ENCODE measurements at places on chromosomes 16 and 17.

DNA sequence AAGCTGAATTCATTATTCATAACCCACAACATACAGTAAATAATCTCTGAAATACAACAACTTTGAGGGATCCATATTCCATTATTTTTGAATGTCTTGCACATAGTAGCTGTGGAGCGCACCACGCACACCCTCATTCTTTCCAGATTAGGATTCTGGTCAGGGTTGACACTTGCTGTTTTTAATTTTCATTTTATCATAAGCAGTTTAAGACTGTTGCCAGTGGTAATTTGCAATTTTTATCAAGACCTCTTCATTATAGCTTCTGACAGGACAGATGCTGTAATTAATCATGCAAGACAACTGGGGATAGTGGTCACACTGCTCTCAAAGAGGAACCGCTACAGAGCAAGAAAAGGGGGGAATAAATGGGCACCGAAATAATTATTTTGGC, 109.7 kb downstream of the TOX3 start:
- DNase-seq = no peak

GRCh38 chr16:80693553-80693952, 110.8 kb downstream of the CDYL2 start:
- peak; percentile 52 for DNase-seq

DNA sequence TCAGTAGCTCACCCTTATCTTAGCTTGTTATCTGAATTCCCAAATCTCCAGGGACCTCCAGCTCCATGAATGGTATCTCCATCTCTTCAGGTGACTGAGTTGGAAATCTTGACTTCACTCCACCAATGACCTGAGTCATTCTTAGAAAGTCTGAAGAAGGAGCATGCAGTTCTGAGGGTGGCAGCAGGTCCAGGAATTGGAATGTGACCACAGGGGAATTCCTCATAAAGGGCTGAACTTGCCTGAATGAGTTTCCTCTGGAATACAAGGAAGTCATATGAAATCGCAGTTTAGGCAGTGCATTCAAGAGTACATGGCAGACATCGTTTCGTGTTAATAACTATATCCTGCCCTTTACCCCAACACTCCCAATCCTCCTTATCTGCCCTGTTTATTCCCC, 12.5 kb upstream of the PYY start:
- no peak for DNase-seq

DNA sequence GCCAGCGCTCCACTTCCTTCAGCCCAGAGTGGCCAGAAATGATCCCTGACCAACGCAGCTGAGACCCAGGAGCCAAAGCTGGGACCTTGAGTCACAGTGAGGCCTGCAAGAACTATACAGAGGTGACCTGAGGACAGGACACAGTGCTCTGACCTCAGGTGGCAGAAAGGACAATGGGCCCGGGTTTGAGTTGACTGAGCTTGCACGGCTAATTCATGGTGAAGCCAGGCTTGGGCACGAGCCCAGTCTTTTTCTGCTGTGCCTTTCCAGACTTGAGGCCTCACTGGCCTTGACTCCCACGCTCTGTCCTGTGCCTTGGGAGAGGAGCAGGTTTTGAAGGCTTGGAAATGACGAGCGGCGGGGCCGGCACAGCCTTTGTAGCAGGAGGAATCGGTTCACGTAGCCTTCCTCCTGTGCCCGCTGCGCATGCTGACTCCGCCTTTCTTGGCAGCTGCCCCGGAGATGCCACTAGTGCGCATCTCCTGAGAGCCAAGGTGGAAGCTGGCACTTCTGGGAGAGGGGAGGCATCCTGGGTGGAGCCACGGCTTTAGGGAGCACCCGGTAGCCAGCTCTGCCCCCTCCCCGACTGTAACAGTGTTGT, 34.9 kb downstream of the NDEL1 start:
- no peak for DNase-seq

DNA sequence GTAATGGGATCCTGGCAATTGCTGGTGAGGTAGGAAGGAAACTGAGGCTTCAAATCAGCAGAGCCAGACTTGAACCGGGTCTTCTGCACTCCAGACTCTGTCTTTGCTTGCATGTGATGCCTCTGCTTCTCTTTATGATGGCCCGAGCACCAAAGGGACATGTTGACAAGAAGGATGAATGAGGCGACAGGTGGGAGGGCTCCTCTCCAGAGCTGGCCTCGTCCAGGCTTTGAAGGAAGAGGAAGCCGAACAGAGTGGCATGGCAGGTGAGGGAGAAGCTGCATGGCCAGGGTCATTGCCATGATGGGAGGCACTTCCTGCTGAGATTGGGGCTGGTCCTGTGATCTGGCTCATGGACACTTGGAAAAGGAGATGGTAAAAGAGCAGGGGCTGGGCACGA, 40.8 kb downstream of the AKAP1 start:
- DNase-seq = no peak

- DNase-seq = no peak
These were observed 211.5 kb upstream of the ASIC2 start for GRCh38 chr17:33504571-33504970.

- DNase-seq = no peak
These were observed 136.9 kb upstream of the DYNLRB2 start for GRCh38 chr16:80403894-80404293.

- no peak for DNase-seq
These were observed 14.2 kb downstream of the ERI2 start for GRCh38 chr16:20791923-20792612.

- no peak for DNase-seq
These were observed 21.7 kb downstream of the FAM117A start for GRCh38 chr17:49742166-49742638.

DNA sequence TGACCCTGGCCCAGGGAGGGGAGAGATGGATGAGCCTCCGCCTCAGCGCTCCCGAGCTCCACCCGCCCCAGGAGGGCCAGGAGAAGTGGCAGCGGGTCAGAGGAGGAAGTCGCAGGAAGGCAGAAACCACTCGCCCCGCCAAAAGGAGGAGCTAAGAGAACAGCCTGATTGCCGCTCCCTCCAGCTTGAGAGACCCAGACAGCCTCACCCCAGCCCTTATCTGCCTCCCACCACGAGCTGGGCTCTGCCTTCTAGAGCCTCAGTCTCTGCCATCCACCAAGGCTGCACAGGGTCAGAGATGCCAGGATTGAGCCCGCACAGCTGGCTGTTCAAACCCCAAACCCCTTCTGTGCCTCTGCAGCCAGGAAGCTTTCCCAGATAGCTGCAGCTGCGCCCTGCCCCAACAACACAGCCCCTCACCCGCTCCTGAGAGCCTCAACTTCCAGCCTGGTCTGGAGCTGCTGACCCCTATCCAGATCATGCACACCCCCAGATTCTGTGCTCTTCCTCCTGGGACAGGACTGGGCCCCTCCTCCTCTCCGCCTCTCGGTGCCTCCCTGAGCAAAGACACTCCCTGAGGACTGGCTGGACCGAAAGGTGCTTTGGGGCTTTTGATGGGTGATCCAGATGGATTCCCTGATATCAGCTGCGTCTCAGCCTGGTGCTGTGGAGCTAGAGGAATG, 1.0 kb upstream of the ATP2A3 start:
- DNase-seq = peak; percentile 71

GRCh38 chr17:68803164-68803929, 151.8 kb downstream of the ABCA8 start:
- no peak for DNase-seq

DNA sequence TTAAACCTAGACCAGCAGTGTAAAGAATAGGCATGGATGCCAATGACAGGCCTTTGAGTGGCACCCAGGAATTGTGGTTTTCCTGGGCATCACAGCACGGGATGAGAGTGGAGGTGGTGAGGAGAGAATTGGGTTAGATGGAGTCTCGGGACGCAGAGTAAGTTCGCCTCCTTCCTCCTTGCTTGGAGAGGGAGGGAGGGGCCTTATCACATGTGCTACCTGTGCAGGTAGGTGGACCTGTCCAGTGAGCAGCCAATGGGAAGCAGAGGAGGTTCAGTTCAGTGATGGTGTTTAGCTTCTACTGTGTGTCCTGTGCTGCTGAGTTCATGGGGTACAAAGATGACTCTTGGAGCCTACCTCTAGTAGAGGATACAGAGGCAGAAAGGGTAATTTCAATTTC, 14.9 kb downstream of the YPEL2 start:
- no peak for DNase-seq

- no peak for DNase-seq
These were observed 226.7 kb upstream of the HSBP1 start for GRCh38 chr16:83581082-83581481.

DNA sequence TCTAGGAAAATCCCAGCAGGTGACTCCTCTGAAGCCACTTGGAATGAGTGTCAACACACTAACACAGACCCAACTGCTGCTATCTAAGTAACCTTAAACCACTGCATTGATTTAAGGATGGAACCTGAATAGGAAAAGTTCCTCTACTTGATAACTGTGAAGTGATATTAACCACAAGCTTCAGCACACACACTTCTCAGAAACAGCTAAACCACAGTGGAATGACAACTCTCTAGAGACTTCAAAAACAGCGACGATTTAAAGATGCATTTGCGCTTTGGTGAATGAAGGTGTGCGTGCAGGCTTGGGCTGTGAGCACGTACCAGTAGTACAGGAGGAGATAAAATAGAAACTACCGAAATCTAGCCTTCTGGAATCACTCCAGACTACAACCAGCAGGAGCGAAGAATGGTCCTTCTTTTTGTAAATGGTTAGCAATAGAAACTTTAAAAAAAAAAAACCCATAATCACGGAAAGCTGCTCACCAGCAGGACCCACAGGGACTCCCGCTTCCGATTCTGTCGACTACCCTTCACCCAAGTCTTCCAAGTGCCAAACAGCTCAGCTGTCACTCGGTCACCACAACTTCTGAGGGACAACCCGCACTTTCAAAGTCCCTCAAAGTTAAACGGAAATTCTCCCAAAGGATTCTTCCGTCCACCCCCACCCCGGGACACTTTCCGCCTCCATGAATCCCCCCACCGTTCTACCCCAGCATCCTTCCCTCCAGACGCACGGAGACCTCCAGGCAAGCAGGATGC, 137.7 kb upstream of the CORO6 start:
- DNase-seq = peak; percentile 57

DNA sequence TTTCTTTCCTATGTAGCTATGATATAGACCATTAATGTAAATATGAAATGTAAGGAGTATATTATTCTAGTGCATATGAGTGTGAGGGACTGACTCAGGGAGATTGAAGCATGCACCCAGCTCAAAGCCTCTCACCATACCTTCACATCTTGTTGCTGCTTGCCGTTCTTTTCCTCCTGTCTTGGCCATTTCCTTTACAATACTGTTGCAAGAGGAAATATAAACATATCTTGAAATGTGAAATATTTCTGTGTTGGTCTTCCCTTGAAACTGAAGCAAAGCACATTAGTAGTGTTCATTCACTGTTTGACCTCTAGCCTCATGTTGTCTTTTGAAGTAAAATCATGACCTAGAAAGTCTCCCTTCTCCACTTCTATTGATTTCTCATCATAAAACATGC, 46.6 kb downstream of the PHKB start:
- no peak for DNase-seq

DNA sequence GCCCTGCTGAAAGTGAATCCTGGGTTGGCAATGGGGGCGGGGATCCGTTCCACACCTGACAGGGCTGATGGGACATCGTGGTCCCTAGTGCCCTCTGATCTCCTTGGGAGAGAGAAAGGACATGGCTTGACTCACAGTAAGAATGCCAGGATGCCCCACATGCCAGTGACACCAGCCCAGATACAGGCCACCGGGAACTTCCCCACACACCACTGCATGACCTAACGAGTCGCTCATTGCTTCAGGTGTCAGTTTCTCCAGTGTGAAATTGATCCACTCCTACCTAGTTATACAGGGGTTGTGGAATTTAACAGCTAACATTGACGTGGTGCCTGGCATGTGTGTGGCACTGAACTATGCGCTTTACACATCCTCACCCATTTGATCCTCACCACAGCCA, 7.5 kb downstream of the CD300LG start:
- no peak for DNase-seq

DNA sequence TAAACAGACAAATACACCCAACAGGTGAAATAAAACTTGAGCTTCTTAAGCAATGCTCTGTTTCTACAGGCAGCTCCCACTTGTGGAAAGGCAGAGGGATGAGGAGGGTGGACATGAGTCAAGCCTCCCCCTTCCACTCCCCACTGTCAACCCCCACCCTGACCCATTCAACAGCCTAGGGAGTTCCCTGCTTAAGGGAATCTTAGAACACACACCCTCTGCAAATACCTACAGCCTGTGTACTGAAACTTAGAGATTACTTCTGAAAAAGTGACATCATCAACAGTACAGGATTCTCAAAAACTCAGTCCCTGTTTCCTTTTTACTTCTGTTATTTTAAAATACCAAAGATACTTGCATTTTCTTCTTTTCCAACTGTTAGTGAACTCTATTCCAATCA, 345.4 kb downstream of the SOX9 start:
- DNase-seq = no peak

GRCh38 chr17:80092959-80093358, 8.4 kb upstream of the GAA start:
- DNase-seq = no peak

GRCh38 chr16:79898703-79899102, 298.2 kb upstream of the MAF start:
- no peak for DNase-seq

GRCh38 chr17:77089124-77089490, 51.7 kb upstream of the SEC14L1 start:
- DNase-seq = no peak

DNA sequence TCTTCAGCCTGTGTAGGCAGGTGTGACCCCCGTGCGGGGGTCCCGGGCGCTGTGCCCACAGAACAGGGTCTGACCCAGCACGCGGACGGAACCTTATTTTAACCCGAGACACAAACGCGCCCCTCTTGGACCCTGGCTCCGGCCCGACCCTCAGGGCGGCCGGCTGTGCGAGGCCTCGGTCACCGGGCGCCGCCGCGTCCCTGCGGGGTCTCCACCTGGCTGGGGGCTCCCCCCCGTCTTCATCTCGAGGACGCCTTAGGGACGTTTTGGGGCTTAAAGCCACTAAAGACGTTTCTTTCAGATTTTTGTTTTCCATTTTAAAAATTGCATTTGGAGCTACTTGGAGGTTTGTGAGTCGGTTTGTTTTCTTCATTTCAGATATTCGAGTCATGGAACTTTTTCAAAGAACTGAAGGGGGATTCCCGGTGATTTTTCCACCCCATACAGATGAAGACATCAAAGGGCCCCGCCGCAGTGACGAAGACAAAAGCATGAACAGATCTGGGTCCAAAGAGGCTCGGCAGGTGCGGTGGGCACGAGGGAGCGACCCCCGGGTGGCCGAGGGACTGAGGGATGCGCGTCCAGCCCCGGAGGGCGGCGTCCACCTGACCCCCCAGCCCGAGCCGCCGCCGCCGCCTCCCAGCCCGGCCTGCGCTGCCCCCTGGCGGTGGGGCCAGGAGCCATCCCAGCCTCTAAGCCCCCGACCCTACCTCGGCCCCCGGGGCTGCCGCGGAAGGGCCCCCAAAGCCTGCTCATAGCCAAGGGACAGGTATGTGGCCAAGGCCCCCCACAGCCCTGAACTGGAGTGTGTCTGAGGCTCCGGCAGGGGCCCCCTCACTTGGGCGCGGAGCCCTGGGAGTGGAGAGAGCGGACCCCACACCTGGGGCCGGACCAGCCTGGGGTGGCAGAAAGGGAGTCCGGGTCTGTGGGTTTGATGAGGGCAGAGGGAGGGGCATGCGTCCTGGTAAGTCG, 3.8 kb upstream of the CD7 start:
- peak; percentile 76 for DNase-seq
